Uterus (tissue), 4 donors: ENCODE measurements at places on chromosomes 1 and 21.

DNA sequence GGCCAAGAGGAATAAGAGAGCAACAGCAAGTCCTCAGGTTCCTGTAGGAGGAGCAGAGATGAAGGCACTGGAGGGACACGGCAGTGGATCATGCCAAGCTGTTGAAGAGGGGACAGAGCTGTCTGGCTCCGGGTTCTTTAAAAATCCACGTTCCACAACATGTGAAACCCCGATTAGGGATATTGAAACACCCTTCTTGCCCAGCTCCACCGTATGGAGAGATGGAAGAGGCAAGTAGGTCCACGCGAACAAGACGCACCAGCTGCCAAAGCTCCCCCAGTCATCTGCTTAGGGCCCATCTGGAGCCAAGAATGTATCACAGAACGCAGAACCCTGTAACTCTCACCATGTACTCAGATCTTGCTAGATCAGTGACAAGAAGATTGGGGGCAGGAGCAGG is 3.9 kb downstream of the C1orf198 start:
- DNase-seq, result no peak

DNA sequence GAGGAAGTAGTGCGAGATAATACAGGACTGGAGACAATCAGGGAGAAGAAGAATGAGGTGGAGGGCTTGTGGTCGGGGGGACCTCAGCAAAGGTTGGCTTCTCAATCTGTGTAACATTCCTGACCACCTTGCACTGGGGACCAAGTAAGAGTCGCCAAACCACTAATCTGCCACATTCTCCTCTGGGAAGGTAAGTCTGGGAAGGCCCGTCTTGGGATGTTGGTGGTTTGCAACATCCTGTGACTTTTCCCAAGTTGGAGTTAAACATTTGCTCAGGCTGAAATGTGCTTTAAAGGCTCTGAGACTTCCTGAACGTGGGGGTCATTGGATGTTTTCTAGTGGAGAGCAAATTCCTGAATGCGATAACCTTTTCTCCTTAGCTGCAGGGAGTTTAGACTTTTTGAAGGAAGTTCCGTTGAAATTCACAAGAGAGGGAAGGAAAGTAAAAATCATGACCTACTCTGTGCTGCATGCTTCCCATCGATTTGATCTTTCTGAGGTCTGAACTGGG is 325.9 kb downstream of the RPS6KC1 start:
- DNase-seq, result no peak

- DNase-seq, result no peak
These were observed 152.3 kb downstream of the FCRL5 start for GRCh38 chr1:157399984-157400382.

DNA sequence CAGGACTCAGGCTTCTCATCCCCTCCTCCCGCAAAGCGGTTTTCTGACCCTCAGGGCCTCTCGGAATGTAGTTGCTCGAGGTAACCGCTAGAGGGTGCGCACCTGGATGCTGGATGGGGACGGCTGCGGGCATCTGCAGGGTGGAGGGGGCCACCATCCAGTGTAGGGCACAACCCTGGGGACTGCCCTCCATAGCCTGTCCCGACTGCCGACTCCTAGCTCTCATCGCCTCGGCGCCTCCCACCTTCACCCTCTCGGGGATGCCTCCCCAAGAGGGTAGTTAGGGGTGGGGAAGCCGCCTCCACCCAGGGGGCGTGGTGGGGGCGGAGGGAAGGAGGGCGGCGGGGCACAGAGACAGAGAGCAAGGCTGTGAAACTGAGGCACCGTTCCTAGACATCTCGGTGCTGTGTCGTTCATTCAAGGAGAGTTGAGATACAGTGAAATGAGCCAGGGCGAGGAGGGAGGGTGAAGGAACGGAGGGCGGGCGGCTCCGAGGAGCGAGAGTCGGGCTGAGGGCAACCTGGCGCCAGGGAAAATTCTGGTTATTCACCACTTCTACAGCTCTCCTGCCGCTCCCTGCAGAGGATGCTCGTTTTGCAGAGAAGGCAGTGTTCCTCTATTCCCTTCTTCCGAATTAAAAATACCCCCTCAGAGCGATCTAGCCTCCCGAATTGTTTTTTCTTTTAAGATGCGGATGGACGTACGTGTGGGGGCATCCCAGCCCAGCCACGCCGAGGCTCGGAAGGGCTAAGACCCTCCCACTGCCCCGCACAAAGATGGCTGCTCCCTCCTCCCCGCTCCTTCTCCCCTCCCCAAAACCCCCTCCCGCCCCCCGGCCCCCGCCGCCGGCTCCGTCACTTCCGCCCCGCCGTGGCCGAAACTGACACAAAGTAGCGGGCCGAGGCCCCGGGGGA is at the start of gene ATP8B2:
ATP8B2 (plus strand) TSS at position 857 of the 914 bp plus-strand sequence. CDS start 2,617 bp downstream, outside the sequence.
- DNase-seq, result peak; percentile 78

GRCh38 chr1:8206391-8206790 is 111.5 kb upstream of the SLC45A1 start:
- no peak for DNase-seq

DNA sequence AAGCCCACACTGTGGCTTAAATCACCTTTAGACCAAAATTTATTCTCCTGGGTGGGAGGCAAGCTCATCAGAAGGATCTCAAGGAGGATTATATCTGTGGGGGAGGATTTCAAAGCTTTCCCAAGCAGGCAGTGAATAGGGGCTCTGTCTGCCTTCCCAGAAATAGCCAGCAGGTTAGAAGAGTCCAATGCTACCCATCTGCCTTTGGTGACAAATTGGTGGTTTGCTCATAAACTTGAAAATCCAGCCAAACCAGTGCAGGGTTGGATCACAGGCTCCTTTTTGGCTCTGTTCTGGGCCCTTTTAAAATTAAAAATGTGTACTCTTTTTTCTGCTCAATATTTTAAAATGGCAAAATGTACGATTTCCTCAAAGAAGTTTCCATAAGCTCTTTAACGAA is 118.9 kb upstream of the ZC3H11B start:
- no peak for DNase-seq

- DNase-seq, result no peak
These were observed 66.0 kb upstream of the GRIK3 start for GRCh38 chr1:37100310-37100709.

- DNase-seq, result no peak
These were observed 27.4 kb downstream of the HIVEP3 start for GRCh38 chr1:41891199-41891896.

- DNase-seq, result no peak
These were observed 39.5 kb upstream of the CYP4X1 start for GRCh38 chr1:46983830-46984586.

GRCh38 chr21:41678016-41678923 is 88.6 kb downstream of the RIPK4 start:
- DNase-seq, result no peak

DNA sequence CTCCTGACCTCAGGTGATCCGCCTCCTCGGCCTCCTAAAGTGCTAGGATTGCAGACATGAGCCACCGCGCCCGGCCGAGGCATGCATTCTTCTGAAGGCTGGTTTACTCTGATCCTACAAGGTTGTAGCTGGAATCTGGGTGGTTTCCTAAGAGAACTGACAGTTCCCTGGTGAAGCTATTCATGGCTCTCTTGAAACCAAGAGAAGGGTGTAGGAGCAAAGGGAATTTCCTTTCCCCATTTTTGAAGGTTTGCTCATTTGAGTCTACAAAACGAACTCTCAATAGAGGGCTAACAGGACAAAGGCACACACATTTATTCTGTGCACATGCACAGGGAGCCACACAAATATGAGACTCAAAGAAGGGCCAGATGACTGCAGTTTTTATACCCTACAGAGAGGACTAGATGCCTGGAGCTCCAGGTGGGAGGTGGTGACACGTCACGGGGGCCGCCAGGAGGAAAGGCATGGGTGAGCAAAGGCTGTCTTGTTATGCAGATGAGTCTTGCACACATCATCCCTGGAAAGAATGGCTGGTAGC is 49.5 kb upstream of the ERRFI1 start:
- DNase-seq, result no peak

- DNase-seq, result no peak
These were observed 24.0 kb upstream of the LIN9 start for GRCh38 chr1:226332947-226333346.

DNA sequence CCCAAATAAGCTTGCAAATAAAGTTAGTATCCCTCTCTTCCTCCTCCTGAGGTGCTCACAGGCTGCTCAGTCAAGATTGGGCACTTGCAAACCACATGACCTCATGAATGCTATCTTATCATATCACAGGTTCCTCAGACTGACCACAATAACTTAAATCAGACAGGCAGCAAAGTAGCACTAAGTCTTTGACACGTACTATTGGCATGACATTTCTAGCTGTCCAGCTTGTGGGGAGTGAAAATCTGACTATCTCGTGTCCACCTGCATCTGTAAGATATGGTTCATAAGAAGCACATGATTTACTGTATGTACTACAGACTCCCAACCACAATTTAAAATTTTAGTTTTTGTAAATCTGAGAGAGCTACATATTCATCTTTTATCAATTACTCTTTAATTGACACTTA is 58.0 kb upstream of the GFI1 start:
- no peak for DNase-seq

- DNase-seq, result no peak
These were observed 3.2 kb downstream of the MYBPH start for GRCh38 chr1:203172184-203173010.

DNA sequence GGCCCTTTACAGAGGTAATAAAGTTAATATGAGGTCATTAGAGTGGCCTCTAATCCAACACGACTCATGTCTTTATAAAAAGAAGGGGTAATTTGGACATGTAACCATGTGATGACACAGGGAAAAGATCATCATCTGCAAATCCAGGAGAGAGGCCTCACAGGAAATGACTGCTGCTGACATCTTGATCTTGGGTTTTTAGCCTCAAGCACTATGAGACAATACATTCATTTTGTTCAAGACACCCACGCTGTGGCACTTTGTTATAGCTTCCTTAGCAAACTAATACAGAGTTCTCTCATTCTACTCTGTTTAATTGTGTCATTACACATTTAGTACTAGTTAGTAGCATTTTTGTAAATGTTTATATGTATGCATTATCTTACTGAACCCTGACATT is 64.0 kb upstream of the RUNX1 start:
- DNase-seq, result no peak

GRCh38 chr1:115655306-115655663 is 13.5 kb downstream of the VANGL1 start:
- no peak for DNase-seq

- DNase-seq, result no peak
These were observed 33.3 kb downstream of the GNPAT start for GRCh38 chr1:231274119-231274825.

DNA sequence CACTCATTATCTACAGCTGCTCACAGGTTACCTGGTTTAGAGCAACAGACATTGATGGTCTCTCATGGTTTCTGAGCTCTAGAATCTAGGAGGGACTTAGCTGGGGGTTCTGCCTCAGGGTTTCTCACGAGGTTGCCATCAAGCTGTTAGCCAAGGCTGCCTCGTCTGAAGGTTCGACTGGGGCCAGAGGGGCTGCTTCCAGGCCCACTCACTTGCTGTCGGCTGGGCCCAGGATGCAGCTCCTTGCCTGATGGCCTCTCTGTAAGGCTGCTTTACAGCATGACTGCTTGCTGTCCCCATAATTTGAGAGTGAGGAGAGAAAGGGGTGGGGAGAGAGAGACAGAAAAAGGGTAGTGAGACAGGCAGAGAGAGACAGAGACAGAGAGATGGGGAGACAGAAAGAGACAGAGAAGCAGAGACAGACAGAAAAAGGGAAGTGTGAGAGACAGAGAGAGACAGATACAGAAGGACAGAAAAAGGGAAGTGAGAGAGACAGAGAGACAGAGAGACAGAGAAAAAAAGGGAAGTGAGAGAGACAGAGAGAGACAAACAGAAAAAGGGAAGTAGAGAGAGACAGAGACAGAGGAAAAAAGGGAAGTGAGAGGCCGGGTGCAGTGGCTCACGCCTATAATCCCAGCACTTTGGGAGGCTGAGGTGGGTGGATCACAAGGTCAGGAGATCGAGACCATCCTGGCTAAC is 106.8 kb upstream of the C1orf174 start:
- no peak for DNase-seq

GRCh38 chr1:147600119-147601111 is 59.1 kb downstream of the BCL9 start:
- no peak for DNase-seq

- no peak for DNase-seq
These were observed 31.0 kb downstream of the PAX7 start for GRCh38 chr1:18661404-18662285.

- DNase-seq, result no peak
These were observed 198.1 kb downstream of the ZZZ3 start for GRCh38 chr1:77484334-77484733.

GRCh38 chr21:16169102-16169511 is 439.3 kb downstream of the USP25 start:
- no peak for DNase-seq

DNA sequence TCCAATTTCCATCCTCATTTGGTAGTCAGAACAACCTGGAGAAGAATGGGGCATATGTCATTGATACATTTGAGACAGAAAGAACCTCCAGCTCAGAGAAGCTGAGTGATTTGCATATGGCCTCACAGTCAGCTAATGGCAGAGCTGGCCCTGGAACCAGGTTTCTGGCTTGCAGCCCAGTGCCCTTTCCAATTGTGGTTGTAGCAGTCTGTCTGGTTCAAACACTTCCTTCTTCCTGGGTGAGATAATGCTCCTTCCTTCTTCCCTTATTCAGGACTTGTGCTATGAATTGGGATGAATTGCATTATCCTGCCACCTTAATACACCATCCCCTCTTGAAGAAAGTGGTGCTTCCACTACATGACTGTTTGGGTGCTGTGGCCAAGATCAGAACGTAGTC is 24.2 kb downstream of the SLC5A9 start:
- DNase-seq, result no peak
